ENCODE measurements at places on chromosomes 16 and 17. TPM values are rescaled to one million over a fixed set of nuclear protein-coding genes. Genes with fewer than 3 reads are reported as not detected.

DNA sequence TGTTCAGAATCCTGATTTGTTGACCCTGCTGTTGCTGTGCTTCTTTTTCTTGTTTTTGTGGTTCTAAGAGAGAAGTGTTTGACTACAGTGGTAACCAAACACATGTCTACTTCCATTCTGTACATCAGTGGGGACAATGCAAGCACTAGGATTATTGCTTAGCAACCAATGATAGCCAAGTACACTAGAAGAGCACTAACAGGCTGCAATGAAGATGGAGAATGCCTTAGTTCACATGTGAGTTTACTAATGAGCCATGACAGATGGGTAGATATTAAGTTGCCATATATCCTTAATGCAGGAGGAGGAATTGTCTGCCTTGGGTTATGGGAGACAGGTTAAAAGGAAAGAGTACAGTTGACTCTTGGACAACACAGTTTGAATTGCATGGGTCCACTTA, 8.3 kb downstream of the EFCAB5 start:
- DNase-seq: no peak

GRCh38 chr17:80337195-80337895, 76.7 kb downstream of the RNF213 start:
- no peak for DNase-seq

GRCh38 chr16:85583491-85584181, 29.5 kb upstream of the GSE1 start:
- DNase-seq: peak; percentile 60

GRCh38 chr16:4204521-4204920, 37.4 kb downstream of the SRL start:
- DNase-seq: no peak

DNA sequence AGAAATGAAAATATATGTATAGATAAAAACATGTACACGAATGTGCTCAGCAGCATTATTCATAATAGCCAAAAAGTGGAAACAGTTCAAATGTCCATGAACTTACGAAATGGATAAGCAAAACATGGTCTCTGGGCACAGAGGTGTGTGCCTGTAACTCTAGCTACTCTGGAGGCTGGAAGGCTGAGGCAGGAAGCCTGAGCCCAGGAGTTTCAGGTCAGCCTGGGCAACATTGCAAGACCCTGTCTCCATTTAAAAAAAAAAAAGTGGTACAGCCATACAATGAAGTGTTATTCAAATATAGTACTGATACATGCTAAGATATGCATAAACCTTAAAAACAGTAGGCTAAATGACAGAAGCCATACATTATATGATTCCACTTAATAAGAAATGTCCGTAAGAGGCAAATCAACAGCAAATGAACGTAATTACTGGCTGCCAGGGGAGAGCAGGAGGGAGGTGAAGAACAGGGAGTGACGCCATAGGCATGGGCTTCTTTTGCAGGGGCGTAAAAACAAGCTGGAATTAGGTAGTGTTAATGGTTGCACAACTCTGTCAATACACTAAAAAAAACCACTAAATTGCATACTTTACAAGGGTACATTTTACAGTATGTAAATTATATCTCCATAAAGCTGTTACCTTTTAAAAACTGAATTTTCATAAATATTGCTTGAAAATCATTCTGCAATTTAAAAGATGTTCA, 87.2 kb upstream of the PLEKHM1 start:
- DNase-seq: no peak

GRCh38 chr17:1509290-1509881, 7.0 kb downstream of the INPP5K start:
- DNase-seq: peak; percentile 20

GRCh38 chr17:49431743-49432142, 17.1 kb upstream of the PHB1 start:
- DNase-seq: no peak

- DNase-seq: peak; percentile 28
These were observed 485 bp downstream of the DNAJA3 start for GRCh38 chr16:4426021-4426684.

DNA sequence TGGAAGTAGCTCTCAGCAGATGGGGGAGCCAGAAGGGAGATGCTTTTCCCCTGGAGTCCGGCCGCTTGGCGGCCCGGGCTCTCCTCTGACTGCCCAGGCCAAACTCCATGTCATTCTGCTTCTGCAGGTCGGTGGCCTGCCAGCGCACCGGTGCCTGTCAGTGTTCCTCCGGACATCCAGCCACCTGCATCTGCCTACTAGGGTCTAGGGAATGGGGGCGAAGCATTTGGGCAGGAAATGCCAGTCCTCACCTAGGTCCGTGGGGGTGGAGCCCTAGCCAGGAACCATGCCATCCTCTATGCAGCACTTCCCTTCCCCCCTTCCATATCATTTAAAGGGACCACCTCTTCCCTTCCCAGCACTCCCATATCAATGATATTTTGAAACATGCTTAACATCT, 34.2 kb downstream of the GJC1 start:
- no peak for DNase-seq

DNA sequence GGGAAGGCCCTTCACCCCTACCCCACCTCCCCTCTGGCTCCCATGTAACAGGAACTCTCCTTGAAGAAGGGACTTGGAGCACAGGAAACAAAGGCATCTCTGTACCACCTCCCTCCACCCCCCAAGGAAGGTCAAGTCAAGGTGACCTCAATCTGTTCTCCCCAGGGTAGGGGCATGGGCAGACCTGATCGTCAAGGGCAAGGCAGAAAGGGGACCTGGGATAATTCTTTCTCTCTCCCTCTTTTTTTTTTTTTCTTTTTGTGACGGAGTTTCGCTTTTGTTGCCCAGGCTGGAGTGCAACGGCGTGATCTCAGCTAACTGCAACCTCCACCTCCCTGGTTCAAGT, 4.3 kb upstream of the STAT5A start:
- no peak for DNase-seq

GRCh38 chr17:35559495-35560210, 966 bp downstream of the SLFN14 start:
- peak; percentile 39 for DNase-seq

DNA sequence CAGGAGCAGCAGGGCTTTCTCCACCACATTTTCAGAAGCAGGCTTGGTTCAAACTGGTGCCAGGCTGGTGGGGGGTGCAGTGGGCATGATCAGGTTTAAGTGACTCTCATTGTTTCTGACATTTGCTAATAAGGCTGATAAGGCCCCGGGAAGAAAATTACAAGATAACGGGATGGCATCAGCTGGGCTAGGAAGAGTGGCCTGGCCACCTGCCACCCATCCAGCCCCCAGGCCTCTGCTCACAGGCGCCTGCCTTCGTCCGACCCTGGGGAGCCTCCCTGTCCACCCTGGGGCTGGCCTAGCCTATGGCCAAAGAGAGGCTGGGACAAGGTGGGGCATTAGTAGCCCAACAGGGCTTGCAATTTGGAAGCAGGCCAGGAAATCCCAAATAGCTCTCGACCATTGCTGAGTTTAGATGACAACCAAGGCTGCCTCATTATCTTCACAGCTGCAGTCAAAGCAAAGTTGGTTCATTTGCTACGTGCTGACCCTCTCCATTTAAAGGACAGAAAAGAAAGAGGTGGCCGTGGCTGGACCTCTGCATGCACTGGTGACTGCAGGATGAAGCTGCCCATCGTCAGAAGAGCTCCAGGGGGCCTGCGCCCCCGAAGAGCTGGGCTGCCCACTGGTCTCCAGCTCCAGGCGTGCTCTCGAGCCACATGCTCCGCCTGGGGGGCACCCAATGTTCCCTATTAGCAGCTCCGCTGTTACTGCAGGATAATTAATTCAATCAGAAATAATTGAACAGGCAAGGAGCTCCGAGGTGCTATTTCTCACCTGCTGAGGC, 44.9 kb downstream of the PEMT start:
- DNase-seq: no peak

DNA sequence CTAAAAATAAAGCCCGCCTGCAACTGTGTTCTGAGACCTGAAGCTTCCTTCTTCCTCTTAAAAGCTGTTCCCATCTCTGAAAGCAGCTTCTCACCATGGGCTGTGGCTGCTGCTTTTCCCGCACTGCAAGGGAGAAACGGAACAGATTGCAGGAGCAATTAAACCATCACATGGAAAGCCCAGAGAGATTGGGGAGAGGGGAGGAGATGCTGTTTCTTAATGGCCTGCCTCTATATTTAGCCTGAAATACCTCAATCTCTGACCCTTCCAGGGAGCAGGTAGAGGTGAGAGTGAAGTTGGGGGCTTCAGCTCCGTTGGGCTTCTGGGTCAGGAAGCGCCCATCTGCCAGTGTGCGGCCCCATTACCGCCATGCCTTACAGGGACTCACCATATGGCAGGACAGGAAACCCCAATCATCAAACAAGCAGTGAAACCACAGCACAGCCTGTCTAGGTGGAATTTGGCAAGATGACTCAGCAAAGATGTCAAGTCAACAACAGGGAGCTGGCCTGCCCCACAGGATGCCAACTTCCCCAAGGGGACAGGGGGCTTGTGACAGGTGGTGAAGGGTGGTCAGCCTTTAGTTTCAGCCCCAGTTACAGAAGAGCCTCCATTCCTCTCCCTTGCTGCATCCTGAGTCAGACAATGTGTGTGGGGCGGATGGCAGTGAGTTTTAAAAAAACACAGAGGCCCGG, 286.6 kb upstream of the CCL2 start:
- DNase-seq: no peak

DNA sequence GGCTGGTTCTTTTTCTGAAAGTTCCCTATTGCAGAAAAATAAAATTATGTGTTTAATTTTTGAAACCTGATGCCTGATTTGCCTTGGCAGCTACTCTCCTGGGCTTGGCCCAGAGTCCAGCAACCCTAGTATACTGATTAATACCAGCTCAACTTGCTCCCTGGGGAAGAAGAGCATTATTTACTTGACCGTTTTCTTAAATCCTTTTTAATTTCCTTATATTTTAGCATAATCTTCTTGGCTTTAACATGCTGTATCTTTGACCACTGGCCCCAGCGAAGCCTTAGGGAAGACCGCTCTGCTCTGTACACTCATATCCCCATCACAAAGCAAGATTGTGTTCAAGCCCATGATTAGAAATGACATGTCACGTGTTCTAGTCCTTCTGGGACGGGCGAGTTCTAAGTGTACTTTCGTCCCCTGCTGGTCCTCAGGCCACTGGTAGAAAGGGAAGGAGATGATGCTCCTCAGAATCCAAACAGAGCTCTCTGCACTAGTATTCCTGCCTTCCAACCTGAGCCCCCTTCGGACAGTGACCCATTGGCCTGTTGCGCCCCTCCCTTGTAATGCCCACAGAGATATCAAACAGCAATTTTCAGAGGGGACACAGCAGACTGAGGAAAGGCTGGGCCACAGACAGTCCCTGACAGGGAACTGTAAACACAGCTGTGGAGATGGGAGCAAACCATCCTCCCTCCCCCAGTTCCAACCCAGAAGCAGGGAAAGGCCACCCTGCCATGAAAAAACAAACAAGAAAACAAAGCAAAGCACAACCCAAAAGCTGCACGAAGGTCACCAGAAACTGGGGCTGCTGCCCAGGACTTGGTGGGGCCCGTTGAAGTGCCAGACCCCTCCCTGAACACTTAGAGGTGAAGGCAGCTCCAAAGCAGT, 4.3 kb upstream of the EZH1 start:
- DNase-seq: no peak

GRCh38 chr17:78144736-78145641, 1.2 kb upstream of the C17orf99 start:
- DNase-seq: no peak

DNA sequence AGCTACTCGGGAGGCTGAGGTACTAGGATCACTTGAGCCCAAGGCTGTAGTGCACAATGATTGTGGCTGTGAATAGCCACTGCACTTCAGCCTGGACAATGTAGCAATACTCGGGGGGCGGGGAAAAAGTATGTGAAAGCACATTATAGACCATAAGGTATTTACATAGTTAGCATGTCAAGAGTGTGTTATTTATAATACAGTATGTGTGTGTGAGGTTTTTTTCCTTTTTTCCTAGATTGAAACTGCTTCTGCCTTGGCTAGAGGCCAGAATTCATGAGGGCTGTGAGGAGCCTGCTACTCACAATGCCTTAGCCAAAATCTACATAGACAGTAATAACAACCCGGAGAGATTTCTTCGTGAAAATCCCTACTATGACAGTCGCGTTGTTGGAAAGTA, 30.5 kb downstream of the PTRH2 start:
- DNase-seq: no peak

- DNase-seq: no peak
These were observed 1.8 kb downstream of the MAPT start for GRCh38 chr17:45895969-45896785.

DNA sequence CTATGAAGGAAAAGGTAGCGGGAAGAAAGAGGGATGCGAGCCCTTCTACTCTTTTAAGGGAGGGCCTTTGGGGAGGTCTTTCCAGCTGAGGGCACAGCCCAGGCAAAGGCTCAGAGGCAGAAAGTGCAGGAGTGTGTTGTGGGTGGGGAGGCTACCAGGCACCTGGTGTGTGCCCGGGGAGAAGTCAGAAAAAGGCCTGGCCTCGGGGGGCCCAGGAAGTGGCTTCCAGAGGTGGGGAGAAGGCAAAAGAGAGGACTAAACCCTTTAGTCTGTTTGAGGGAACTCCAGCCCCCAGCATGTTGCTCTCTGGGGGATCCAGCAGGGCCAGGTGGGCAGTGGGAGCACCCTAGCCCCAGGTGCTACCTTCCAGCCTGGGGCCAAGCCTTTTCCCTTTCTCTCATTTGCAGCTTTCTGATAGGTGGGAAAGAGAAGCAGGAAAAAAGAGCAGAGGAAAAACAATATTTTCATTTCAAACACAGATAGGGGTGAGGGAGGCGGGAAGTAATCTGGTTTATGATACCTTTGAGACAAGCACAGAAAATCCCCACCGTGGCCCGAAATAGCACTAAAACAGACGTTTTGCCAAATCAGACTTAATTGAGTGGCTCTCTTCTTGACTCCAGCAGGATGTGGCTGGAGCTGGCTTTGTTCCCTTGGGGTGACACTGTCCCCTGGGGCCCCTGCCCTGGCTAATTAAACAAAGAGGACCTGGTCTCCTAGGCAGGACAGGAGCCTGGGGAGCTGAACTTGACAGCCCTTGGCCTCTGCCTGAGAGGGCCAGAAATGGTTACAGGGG, 10.4 kb downstream of the RAI1 start:
- no peak for DNase-seq

Gene PCGF2
- 7.8 TPM for total RNA-seq

Gene MYCBPAP
- total RNA-seq: 0.42 TPM

Gene ZNF423
- 13.4 TPM for total RNA-seq

Gene CMTM4
- 8.8 TPM for total RNA-seq

Gene CACNG4
- not detected for total RNA-seq

Gene SLC47A1
- 0.85 TPM for total RNA-seq

Gene TMEM235
- total RNA-seq: 0.51 TPM

Gene GLTPD2
- not detected for total RNA-seq

Gene TENT4B
- total RNA-seq: 13.1 TPM

Gene KRTAP9-7
- total RNA-seq: not detected

Gene TMC7
- 6.5 TPM for total RNA-seq

Measured in dermis blood vessel endothelial cell (primary cell).